GM06990 (cell line): ENCODE measurements at places on chromosomes 13 and 19.

GRCh38 chr13:97434397-97435201 lies 630 bp downstream of the RAP2A start:
- peak; percentile 76 for DNase-seq

DNA sequence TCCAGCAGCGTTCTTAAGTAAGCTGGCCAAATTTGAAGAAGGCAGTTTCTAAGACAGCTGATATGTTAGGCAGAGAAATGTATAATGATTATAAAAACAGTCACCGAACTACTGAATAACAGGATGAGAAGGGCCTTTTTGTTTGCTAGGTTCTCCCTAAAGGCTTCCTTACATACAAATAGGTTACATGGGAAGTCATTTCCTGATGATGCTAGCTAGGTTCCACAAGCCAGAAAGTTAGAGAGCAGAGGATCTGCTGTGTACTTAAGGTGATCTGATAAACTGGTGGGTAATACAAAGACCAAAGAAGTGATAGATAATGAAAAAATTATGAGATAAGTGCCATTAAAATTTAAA lies 139.7 kb downstream of the VWA8 start:
- no peak for DNase-seq

DNA sequence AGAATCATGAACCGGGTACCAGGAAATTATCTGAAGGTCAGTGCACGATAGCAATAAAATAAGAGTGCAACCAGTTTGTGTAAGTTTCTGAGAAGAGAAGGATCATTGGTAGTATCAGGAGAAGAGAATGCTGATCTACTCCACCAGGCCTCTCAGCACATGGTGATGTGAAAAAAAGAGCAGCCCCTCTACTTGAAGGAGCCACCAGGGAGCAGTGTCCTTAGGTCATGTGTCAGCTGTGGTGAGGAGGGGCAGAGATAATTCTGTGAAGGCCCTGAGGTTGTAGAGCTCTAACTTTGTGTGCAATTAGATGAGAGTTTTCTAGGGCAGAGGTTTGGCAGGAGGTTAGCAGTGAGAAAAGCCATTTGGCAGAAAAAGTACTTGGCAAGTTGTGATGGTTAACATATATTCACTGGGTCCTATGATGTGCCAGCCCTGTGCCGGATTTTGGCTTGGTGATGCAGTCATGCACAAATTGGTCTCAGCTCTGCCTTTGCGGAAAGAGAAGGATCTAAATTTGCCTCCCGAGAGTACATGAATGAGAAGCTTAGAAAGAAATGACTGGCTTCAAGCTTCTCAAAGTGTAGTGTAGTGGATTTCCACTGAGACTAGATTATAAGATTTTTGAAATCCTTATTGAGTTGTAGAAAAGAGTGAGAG lies 19.2 kb upstream of the ZC3H13 start:
- peak; percentile 72 for DNase-seq

DNA sequence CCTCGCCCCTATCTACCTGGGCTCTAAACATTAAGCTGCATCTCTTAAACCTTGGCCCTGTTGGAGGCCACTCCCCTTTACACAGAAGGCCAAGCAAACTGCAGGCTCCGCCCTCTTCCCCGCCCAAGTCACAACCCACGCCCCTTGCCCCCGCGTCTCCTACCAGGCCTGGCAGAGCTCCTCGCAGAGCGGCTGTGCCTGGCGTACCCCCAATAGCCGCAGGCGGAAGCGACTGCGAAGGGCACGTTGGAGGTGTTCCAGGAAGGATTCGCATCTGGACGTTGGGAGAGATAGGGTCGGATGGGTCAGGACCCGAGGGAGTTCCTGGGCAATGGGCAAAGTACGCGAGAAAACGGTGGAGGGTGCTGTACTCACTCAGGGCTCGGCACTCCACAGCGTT lies 5.9 kb downstream of the RTBDN start:
- DNase-seq: no peak

- DNase-seq: no peak
Measured at GRCh38 chr19:58450856-58451357, 515 bp upstream of the ZNF324B start.

GRCh38 chr19:48887861-48888612 lies 10.5 kb downstream of the TULP2 start:
- DNase-seq: no peak

- no peak for DNase-seq
Measured at GRCh38 chr13:74270018-74270417, 135.8 kb upstream of the KLF12 start.

GRCh38 chr13:79194727-79195126 lies 211.3 kb downstream of the RBM26 start:
- DNase-seq: no peak

DNA sequence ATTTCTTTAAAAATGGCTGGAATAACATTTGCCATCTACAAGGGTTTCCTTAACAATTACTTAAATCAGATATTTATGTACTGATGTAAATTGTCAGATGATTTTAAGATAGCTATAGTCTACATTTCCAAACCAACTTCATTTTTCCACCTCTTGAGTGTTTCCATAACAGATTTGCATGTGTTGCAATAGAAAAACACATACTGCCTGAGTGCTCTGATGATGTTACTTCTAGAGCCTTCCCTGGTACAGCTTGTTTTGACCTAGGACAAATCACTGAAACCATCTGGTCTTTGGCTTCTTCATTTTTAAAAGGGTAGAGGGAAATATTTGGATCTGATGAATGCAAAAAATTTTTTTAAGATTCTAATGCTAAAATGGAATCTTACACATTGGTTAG lies 245.9 kb downstream of the PCDH9 start:
- no peak for DNase-seq

DNA sequence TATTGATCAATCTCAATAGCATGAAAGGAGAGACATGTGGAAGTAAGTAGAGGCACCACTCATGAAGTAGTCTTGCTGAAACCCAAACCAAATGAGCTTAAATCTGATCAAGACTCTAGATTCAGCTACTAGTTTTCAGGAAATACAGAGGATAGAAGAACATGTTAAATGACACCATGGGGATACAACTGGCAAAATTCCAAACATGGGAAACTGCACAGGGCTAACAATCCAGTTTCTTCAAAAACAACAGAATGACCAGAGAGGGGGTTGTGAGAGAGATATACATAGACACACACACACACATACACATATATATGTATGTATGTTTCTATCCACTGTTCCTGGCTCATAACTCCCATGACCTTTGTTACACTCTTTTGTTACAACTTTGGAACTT lies 44.8 kb downstream of the MRPL57 start:
- no peak for DNase-seq

GRCh38 chr13:51781246-51782022 lies 22.5 kb downstream of the DHRS12 start:
- DNase-seq: no peak

- no peak for DNase-seq
Measured at GRCh38 chr13:72650051-72650700, 77.3 kb downstream of the MZT1 start.

DNA sequence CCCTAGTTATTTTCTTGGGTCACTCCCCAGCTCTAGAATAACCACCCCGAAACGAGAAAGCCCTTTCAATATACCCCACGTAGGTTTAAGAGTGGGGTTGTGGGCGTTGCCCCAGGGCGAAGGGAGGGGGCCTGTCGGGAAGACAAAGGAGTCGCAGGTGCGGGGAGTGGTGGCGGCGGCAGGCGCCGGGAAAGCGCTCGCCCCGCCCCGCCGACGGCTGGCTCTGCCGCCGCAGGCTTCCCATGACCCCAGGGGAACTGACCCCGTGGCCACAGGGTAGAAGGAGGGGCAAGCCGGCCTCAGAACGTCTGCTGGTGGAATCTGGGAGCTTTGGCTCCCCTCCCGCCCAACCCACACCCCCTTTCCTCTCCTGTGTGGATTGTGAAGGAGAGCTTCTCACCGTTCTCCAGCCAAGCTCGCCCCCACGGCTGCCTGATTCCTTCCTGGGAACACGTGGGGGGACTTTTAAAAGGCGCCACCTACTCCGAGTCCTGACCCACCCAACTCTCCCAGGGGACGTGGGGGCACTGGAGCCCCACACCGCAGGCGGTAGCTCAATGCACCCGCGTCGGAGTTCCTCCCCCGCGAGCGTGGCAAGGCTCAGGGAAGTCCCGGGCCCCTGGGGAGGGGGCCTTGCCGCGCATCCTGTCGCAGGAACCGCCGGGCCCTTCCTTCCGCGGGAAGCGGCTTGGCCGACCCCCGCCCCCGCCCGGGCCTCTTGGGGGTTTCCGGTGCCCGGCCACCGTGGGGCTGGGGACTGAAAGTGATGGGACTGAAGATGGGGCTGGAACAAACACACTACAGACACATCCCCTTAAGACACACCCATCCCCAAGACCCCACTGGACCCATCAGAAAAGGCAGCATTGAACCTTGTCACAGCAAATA lies 5.5 kb downstream of the IER2 start:
- DNase-seq: peak; percentile 91

DNA sequence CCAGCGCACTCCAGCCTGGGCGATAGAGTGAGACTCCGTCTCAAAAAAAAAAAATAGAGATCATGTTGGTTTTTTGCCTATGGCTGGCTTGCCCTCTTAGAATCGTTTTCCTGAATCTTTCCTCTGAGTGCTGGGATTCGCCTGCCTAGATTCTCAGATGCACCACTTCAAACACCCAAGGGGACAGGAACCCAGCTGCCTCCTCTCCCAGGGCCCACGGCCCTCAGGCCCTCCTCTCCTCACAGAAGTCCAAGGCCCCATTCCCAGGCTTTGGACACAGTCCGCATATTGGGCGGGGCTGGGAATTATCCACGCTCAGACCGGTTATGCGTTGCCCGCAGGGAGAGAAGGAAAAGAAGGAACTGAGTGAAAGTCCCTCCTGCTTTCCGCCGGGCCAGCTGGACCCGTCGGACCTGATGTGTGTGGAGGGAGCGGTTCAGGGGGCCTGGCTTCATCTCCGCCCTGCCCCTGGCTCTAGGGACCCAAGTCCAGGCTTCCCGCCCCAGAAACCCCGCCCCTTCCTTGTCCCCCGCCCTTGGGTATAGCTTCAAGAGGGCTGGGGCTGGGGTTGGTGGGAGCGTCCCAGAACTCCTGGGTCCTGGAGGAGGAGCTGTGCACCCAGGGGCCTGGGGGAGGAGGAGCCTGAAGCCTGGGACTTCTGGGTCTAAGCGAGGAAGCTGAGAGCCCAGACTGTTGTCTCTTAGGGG lies 5.8 kb downstream of the PPFIA3 start:
- no peak for DNase-seq

DNA sequence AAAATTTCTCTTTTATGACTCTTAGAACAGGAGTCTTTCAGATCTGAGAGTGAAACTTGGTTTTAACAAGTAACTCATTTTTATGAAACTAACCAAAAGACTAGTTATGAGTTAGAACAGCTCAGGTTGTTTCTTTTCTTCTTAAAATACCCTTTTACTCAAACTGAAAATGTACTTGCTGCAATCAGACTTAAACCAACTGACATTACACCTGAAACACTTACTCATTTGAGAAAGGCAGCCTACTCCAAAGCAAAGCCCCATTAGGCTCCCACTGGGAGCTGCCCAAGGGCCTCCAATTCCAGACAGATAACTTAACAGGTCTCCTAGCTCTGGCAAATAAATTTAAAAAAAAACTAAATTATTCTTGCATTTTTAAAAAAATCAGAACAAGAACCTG lies 3.6 kb downstream of the FOXO1 start:
- DNase-seq: peak; percentile 72

DNA sequence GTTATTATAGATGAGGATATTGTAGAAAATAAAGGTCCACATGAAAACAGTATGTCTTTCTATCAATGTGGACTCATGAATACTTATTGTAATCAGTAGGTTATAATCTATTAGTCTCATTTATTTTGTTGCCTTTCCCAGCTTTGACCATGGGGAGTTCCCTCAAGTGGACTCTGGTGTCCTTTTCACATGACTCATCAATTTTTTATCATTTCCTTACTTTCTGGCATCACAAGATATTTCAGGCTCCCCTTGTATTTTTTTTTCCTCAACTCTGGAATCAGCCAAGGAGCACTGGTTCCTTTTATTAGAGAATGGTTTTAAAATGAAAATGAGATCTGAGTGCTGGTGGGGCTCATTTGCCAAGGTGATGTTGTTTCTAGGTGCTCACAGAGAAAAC lies 63.4 kb upstream of the DIAPH3 start:
- DNase-seq: no peak
